ENCODE measurements at places on chromosomes 12 and 14.

GRCh38 chr12:41286426-41286825, 98.3 kb downstream of the PDZRN4 start:
- no peak for DNase-seq

GRCh38 chr12:19082365-19082911, 47.1 kb upstream of the PLEKHA5 start:
- DNase-seq = no peak

GRCh38 chr12:45651029-45651428, 78.5 kb upstream of the ARID2 start:
- no peak for DNase-seq

GRCh38 chr12:103955811-103956508, 9.7 kb upstream of the TDG start:
- DNase-seq = no peak

DNA sequence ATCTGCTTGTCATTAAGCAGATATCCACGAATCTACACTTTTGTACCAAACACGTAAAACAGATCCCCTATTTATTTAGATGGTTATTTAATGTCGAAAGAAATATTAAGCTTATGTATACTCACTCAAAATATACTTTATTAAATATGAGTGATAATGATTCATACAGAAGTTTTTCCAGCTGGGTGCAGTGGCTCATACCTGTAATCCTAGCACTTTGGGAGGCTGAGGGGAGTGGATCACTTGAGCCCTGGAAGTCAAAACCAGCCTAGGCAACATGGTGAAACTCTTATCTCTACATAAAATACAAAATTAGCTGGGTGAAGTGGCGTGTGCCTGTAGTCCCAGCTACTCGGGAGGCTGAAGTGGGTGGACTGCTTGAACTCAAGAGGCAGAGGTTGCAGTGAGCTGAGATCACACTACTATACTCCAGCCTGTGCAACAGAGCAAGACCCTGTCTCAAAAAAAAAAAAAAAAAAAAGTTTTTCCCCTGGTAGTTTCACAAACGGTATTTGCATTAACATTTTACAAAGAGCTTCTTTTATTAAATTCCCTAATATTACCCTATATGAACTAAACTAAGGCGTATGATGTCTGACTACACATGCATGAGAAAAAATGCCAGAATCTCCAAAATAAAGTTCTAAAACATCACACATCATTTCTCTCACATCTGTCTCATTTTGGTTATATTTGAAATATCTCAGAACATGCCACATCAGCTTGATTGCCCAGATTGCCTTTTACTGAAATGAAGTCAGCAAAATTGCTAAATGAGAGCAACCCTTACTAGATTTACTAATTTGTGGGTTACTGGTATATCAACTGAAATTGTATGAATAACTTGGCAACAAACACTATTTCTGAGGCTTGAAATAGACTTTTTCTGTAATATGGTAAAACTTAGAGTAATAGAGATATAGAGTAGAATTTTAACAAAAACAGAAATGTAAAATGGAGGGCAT, 74.9 kb downstream of the PAWR start:
- DNase-seq = no peak

- no peak for DNase-seq
These were observed 11.7 kb downstream of the FAM181A start for GRCh38 chr14:93938751-93939303.

DNA sequence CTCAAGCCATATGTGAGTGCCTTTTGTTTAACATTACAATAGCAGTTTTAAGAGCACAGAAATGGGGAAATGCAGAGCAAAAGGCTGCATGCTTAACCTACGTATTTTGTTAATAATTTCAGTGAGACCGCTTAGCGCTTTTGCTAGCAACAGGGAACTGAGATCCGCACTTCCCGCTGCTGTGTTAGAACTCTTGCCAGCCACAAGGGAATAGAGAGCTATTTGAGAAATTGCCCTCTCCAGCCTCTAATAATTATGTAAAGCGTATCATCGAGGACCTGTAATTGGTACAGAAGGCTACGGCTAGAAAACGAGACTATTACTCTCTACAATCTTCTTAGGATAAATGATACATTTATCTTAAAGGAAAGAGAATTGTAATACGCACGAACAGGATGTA, 205.2 kb upstream of the GRIP1 start:
- DNase-seq = no peak

DNA sequence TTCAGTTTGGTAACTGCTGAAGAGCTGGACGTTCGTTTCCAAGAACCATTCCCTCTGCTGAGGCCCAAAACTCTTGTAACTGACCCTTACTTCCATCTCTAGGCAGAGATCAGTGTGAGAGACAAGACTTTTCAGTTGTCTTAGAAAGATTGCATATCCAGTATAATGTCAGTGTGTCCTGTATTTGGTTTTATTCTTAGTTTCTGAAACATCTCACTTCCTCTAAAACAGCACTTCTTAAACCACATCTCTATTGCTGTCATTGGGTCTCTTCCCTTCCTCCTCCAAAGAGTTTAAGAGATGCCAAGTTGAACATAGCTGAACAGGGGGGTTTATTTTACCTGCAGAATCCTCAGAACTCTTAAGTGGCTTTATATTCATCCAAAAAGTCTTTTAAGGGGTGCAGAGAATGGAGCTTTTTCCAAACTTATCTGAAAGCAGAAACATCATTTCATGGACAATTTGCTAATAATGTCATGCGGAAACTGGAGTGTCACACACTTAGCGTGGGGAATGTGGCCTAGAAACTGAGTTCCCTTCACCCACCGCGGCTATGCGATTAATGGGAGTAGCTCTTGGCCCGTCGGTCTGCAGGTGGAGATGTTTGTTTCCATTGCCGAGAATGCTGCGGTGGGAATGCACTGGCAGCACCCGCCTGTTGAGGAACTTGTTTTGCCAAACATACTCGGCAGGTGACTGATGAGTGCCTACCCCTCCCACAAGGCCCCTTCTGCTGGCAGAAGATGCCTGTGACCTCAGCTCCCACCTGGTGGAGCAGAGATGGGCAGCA, 148.2 kb downstream of the ADGRD1 start:
- no peak for DNase-seq

DNA sequence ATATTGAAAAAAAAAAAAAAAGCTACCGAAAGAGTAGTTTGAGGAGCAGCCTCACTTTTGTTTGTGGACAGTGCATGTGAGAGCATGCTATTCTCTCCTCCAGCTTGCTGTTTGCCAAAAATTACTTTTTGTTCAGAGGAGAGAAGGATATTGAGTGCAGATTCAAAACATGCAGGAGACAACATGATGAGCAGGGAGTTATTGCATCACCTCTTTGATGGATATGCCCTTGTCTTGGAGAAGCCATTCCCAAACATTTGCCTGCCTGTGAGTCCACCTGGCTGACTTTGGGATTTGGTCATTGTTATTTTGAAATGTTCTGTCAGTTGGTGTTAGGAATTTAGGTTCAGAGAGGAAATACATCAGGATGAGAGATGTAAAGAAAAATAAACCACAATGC, 2.4 kb downstream of the C12orf75 start:
- DNase-seq = no peak

DNA sequence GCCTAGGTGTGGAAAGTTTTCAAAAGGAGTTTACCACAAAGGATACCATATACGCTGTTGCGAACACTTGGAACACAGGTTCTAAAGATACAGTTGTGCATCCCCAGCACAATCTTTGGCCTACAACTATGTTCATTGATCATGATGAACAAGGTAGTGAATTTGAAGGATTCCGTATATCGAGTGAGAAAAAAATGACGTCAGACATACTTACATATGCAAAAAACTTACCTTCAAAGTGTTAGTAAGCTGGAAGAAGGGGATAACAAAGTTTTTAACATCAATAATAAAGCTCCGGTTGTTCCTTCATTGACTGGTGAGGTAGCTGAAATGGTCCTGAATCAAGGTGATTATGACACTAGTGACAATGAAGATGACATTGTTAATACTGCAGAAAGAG, 133.9 kb upstream of the PDE3A start:
- no peak for DNase-seq

All from stimulated activated CD4-positive, alpha-beta T cell treated with anti-CD3 and anti-CD28 coated beads, Interleukin-4, amount 100 ng/mL, for 1 hour (primary cell).